Activated effector memory CD4-positive, alpha-beta T cell treated with anti-CD3 and anti-CD28 coated beads, Interleukin-2, amount 50 U/mL, for 16 hours (primary cell): ENCODE measurements at places on chromosomes 3 and 15.

DNA sequence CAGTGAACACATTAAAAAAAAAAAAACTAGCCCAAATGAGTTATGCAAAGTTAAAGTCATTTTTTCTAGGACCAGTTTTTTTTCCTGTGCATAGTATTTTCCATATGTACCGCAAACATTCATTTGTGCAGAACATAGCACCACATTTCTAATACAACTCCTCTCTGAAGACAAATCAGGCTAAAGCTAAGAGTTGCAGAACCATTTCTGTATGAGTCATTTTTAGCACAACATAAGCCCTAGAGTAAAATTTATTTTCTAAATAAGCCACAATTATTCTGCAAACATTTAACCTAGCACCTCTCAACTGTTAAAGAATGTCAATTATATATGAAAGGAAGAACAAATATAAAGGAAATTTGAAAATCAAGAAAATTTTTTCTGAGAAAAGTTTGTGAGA lies 375.8 kb downstream of the TIGIT start:
- no peak for DNase-seq

DNA sequence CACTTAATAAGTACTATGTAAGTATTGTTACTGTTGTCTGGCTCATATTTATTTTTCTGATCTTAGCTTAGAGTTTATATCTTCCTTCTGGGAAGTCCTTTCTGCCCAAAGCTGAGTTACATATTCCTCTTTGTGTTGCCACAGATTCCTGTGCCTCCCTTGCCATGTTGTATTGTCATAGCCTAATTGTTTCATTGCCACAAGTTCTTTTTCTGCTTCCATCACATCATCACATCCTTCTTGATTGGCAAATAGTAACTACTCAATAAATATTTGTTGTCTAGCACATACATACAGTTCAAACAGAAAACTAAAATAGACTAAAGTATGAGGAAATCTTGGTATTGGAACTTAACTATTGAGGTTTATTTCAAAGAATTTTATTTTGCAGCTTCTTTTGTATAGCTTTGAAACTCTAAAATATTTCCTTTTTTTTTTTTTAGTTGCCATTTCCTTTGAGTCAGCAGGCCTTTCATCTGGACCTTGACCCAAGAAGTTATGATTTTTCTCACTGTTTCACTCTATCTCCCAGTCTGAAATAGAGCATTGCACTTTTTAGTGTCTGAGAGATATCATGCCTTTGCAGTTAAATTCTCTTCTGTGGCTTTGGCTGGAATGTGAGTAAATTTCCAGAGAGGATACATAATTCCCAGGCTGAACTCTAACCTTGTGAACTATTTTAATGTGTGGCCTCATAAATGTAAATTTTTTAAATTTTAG lies 98.2 kb downstream of the ZNF609 start:
- no peak for DNase-seq

GRCh38 chr3:184791171-184791570 lies 20.8 kb upstream of the VPS8 start:
- no peak for DNase-seq

GRCh38 chr3:148187296-148187695 lies 510.4 kb upstream of the AGTR1 start:
- no peak for DNase-seq

DNA sequence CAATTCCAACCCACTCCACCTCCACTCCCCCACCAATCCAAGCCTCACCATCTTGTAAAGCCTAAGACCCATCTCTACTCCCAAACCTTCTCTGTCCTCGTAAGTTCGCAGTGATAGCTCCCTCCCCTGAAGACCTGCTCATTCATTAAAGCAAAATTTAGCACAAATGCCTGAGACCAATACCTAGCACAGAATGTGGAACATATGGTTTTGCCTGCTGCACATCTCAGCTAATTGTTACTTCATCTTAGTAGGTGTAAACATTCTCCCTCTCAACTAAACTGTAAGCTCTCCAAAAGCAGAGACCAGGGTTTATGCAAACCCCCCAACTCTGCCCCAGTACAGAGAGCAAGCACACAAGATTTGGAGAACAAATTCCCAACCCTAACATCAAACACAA lies 20.5 kb downstream of the DCLK3 start:
- no peak for DNase-seq

GRCh38 chr3:99972380-99973104 lies 141.8 kb downstream of the FILIP1L start:
- DNase-seq, result no peak

DNA sequence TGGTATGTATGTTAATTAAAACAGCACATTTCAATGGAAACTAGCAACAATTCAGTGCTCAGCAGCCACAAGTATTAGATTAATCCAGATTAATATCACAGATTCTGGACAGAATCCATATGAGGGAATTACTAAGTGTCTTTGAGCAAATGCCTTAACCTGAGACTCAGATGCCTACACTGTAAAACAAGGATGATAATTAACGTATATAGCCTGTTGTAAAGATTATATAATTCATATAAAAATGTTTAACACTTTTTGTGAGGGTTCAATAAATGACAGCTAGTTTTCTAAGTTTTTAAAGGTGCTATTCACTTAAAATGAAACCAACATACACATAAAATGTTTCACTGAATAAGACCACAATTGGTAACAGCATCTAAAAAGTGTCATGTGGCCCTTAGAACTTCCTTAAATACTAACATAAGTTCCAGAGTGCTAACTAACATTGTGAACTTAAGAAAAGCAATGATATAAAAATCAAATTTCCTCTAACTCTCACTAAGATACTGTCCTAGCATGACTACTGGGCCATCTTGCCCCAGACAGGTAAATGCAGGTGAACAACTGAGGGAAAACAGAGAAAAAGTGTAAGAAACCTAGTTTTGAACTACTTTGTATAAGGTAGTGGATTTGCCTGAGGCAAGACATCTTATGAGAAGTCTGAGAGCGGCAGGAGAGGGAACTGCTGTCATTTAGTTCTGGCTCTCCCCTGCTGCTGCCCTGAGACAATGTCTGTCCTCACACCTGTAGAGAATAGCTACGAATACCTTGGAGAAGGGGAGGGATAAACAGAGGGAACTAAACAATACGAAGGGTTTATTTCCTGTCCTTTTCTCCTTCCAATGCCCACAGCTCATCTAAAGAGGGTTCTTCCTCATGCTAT lies 151.3 kb downstream of the ADAM10 start:
- no peak for DNase-seq

- DNase-seq, result no peak
Observed at GRCh38 chr3:148884261-148884660, 19.2 kb downstream of the CPA3 start.

DNA sequence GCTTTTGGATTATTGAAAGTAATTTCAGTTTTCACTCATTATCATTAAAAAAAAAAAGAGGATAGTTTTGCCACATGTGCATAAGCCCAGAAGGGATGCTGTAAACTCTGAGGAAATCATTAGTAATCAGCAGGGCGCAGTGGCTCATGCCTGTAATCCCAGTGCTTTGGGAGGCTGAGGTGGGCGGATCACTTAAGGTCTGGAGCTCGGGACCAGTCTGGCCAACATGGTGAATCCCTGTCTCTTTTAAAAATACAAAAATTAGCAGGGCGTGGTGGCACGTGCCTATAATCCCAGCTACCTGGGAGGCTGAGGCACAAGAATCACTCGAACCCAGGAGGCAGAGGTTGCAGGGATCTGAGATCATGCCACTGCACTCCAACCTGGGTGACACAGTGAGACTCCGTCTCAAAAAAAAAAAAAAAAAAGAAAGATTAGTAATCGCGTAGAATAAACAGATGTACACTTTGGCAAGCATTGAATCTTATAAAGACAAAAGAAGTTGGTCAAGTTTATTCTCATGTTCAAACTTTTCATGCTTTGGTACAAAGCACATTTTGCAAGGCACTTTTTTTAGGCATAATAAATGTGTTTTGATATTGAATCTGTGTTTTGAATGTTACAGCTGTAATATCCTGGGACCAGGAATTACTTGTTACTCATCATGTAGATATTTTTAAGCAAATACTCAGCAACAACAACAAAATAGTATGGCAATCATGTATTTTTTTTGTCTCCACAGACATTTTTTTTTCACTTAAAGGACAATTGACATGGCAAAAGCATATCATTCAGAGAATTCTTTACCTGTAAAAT lies 93.2 kb upstream of the AGTR1 start:
- no peak for DNase-seq

- no peak for DNase-seq
Observed at GRCh38 chr3:170454509-170454908, 35.8 kb downstream of the CLDN11 start.

DNA sequence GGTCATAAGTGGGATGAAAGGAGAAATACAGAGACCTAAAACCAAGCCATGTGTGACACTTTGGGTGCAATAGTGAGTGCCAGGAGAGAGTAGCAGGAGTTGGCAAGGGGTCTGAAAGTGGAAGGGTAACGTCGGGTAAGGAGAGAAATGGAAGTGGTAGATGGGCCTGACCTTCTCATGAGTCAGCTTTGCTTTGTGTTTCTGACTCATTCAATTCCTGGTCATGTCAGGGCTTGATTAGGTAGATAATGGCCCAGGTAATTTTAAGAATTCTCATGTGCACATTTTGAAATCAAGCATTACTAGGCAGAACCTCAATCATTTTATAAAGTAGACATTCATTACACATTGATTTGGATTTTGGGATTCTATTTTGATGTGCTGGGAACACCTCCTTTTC lies 262.5 kb downstream of the SOX2 start:
- no peak for DNase-seq

GRCh38 chr3:194137008-194137505 lies 1.1 kb downstream of the HES1 start:
- peak; percentile 76 for DNase-seq

GRCh38 chr3:12983319-12983718 lies 89.9 kb downstream of the IQSEC1 start:
- DNase-seq, result no peak

DNA sequence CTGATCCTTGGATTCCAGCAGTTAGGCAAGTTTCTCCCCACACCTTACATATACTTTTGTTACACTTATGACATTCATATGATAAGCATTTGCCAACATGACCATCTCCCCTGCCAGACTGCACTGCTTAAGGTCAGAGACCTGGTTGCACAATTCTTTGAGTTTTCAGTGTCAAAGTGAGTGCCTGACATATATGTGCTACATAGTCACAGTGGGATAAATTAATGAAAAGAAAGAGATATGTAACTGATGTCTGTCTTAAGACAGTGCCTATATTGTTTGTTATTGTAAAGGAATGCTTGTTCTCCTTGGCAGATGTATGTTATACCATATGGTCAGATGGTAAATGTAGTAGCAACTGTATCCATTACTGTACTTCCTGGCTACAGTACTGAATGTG lies 3.5 kb upstream of the DCUN1D1 start:
- no peak for DNase-seq

DNA sequence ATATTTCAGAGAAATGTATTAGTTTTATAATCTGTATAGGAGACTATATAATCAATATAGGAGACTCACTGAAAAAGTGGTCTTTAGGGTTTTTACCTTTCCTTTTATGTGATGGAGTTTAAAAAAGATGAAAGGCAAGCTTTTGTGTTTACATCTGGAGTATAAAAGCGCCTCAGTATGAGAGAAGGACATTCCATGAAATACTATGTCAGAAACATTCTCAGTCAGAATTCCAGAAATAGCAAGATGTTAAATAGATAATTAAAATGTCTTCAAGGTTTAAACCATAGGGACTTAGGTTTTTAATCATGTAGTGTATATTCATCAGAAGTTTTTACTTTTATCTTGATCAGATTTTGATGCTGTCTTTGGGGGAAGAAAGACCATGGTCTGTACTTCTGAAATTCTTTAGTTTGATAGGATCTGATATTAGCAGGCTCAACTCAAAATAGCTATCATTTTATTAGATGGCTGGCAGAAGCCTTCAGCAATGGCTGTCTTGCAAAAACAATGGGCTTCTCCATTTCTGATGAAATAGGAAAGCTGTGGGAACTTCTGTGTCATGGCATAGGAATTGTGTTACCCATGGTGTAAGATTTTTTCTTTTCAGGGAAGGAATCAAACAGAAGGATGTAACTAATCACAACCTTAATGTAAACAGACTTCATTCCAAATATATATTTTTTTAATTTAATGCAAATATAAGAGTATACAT lies 209.6 kb upstream of the PLSCR5 start:
- no peak for DNase-seq

- DNase-seq, result no peak
Observed at GRCh38 chr3:135788146-135788545, 177.4 kb upstream of the PPP2R3A start.

GRCh38 chr15:29050870-29051269 lies 165.1 kb downstream of the APBA2 start:
- no peak for DNase-seq

DNA sequence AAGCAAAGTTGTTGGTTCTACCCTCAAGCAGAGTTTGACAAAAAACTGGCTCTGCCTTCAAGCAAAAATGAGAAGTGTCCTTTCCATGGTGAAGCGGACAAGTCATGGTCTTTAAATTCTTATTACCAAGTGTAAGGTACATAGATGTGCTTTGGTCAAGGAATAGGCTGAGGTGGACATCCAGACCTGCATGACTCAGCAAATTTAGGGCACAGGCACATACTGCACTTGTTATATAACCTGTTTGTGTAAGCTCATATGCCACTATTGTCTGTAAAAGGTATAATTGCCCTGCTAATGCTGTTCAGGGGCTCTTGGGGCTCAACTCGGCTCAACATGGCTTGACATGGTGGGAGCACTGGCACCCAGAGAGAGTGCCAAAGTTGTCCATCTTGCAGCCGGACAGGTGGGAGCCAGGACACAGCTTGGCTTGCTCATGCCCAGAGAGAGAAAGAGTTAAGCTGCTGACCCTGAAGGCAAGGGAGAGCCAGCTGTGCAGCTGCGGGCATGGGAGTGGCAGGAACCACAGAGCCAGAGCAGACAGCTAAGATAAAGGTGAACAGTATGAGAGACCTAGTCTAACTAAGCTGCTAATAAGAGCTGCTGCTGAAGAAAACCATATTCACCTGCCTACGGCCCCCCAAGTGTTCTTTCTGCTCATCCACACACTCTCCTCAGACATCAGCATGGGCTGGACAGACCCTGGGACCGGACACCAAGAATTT lies 17.7 kb downstream of the MCCC1 start:
- no peak for DNase-seq

DNA sequence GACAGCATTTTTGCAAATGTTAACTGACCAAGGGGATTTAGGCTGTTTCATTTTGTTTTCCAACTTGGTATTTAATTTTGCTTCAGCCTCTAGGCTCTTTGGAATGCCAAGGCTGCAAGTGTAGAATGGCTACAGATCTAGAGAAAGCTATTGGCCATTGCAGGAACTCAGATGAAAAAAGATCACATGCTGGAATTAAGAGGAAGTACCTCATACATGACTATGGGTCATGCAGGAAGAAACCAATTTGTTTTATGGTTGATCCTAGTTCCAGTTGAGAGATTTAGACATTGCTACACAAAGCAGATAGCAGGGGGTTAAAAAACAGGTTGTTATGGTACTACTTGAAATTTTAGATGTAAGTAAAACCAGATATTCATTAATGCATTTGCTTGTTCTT lies 12.7 kb upstream of the CLDN16 start:
- no peak for DNase-seq

GRCh38 chr3:40118091-40118490 lies 191.4 kb upstream of the EIF1B start:
- DNase-seq, result no peak
